Memory B cell (primary cell): ENCODE measurements at places on chromosomes 7 and 10.

DNA sequence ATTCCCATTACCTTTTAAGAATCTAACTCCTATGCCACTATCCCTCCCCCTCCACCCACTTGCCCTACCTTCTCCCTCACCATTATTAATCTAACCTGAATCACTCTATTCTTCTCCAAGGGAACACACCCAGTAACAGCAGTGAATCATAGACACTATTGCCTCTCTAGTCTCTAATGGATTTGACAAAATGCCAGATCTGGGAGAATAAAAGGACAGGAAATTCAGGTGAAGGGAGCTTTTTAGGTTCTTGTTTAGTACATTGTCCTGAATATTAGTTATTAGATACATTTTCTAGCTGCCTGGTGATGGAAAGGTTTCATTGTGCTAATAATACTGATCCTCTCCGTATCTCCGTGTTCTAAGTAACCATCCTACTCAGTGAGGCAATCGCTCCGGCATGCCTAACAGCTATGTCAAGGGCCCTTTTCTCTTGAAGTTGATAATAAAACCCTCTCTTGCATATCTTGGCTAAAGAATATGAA lies 4.1 kb upstream of the SFR1 start:
- DNase-seq, result no peak

DNA sequence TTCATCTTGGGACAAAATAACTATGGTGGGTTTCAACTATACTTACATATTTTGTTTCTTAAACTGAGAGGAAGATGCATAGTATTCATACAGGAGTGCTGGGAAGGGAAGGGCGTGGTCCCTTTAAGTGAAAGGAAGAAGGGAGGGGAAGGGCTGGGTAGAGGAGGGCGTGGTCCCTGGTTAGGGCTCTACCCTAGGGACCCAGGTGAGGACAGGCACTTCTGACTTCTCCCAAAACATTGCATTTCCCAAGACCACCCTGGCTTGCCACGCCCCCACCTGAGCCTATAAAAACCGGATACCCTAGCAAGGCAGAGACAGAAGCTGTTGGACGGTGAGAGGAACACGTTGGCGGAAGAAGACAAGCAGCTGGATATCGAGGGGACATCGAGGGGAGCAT lies 157.6 kb upstream of the PLXNA4 start:
- DNase-seq, result no peak

- no peak for DNase-seq
Measured at GRCh38 chr10:93745408-93746065, 12.2 kb upstream of the LGI1 start.

DNA sequence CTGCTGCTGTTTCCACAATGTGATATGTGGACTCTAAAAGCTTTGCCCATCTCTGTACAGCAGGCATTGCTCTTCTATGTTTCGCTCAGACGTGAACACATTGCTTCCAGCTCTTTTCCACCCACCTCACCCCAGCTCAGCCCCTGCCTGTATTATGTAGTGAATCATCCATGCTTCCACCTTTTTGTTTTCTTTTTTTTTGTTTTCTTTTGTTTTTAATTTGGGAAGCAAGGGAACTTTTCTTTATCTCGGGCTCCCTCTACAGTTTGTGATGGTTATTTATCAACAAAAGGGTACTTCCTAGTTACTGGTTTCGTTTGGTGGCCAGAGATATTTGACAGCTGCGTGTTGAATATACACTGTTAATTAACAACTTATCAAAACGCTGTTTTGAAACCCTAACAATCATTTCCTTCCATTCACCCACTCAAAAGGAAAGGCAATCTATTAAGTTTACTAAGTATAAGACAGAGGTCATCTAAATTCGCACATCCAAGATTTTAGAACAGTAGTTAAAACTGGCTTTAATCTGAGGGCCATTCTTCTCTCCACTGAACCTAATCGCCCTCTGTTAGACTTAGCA lies 127.9 kb upstream of the STK17A start:
- DNase-seq, result no peak

GRCh38 chr7:78095549-78095948 lies 297.0 kb downstream of the PHTF2 start:
- no peak for DNase-seq

- peak; percentile 24 for DNase-seq
Measured at GRCh38 chr7:47149208-47149839, 432.6 kb downstream of the TNS3 start.

DNA sequence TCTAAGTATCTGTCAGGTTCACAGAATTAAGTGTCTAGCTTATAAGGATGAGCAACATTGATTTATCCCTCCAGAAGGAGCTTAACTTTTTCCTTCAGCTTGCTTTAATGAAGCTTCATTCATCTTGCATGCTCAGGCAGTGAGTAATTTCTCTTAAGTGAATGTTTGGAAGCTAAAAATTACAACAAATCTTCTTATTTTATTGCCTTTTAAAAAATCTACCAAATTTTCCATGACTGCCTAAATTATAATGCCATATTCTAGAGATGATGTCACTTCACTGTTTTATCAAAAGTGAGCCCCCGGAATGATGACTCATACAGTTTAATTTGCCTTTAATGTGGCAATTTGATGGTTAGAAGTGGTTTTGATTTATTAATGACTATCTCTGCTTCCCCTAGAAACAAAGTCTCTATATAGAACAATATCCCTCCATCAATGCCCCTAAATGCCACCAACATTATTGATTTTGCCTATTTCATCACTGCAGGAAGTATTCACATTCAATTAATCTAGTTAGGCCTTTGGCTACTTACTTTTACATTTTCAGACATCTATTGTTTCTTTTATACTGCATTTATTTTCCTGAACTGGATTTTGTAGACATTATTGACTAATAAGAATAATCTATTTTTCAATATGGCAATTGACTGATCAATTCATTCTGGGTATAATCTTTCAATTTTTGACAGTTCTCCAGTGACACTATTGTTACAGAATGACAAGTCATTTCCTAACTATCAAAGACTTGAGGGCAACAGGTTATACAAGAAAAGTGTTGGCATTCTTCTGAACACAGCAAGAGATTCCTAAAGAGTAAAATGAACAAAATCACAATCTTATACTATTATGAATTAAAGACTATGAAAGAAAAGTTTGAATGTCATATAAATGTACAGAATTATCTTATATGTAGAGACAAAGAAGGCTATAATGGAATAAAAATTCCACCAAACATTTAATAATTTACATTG lies 139.3 kb upstream of the ODAD2 start:
- no peak for DNase-seq

GRCh38 chr10:76230921-76231285 lies 799.5 kb downstream of the LRMDA start:
- no peak for DNase-seq

DNA sequence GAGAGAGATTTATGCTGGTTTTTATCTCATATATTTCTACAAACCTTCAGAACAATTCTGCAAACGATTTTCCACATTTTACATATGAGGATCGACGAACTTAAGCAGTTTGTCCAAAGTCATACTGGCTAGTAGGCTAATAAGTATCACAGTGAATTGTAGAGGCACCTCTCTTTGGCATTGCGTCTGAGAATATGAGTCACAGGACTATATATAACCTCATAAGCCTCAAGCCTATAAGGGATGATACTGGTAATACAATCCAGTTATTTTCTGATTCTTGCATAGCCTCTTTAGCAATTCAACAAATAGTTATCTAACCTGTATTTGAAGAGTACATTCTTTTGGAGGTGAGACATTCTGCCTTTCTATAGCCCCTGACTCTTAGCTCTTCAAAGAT lies 129.8 kb downstream of the GPR158 start:
- DNase-seq, result no peak

DNA sequence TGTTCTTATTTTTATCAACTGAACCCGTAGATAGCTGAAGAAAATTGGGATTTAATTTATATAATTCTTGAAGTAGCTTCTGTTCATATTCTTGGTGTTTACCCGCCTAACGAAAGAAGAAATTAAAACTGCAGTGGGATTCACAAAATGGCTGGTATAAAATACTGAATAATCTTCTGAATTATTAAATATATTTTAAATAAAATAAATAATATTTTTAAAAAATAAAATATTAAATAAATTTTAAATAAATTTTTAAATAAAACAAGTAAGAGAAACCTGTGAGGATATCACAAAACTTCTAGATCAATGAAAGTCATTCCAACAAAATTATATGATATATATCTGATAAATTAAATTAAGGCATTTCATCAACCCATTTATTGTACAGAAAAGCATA lies 99.4 kb downstream of the CNOT4 start:
- no peak for DNase-seq

DNA sequence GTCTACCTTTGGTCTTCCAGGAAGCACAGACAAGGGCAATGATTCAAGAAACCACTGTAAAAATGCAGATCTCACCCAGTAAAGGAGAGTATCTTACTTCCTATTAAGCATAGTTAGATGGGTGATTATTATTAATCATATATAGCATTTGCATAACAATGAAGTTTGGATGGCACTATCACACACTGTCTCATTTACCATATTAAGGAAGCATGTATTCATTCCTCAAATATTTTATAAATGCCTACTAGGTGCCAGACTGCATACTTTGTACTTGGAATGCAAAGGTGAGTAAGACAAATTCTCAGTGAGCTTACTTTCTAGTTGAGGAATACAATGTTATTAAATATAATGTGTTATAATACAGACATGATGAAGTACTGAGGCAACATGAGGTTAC lies 53.9 kb upstream of the SKAP2 start:
- DNase-seq, result no peak

- no peak for DNase-seq
Measured at GRCh38 chr10:1372212-1372611, 316.0 kb downstream of the WDR37 start.

- peak; percentile 34 for DNase-seq
Measured at GRCh38 chr10:50421026-50421719, 169.9 kb upstream of the ASAH2 start.

DNA sequence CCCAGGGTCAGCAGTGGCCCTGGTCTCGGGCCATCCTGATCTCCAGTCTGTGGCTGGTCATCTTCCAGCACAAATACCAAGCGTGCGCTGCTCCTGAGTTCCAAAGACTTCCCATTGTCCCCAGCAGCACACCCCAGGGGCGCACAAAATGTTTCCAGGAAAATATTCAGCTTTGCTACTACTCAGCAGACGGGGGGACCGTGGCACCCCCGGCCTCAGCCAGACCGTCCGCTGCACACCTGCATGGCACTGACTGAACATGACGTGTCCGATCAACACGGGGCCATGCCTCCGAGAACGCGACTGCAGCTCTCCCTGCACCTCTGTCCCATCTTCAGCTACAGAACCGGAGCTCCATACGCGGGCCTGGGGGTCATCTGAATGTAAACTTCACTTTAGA lies 9.6 kb upstream of the INSIG1 start:
- no peak for DNase-seq

DNA sequence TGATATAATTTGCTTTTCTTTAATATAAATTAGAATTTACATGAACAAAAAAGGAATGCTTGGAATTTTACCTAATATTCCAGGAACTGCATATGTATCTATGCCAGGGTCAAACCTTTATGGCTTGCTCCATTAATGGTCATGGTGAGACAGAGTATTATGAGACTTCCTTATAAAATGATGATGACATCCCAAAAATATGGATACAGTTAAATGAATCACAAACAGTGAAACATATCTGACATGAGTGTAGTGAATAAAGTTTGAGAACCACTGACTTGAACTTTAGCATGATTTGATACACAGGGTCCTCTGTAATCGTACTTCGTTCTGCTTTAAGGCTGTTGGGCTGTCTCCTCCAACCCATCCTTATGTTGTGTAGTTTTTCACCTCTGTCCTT lies 51.8 kb downstream of the MARCHF5 start:
- DNase-seq, result no peak
